ENCODE measurements at places on chromosomes 6 and 20. TPM values are rescaled to one million over a fixed set of nuclear protein-coding genes. Genes with fewer than 3 reads are reported as not detected.

Gene GPX5
- total RNA-seq = not detected

Gene GSTA3
- not detected for total RNA-seq

- no peak for DNase-seq
Observed at GRCh38 chr20:61789329-61789728, 276.4 kb downstream of the TAF4 start.

GRCh38 chr6:16257999-16258708, 19.8 kb downstream of the GMPR start:
- no peak for DNase-seq

- no peak for DNase-seq
Observed at GRCh38 chr6:31805939-31806469, 762 bp downstream of the LSM2 start.

DNA sequence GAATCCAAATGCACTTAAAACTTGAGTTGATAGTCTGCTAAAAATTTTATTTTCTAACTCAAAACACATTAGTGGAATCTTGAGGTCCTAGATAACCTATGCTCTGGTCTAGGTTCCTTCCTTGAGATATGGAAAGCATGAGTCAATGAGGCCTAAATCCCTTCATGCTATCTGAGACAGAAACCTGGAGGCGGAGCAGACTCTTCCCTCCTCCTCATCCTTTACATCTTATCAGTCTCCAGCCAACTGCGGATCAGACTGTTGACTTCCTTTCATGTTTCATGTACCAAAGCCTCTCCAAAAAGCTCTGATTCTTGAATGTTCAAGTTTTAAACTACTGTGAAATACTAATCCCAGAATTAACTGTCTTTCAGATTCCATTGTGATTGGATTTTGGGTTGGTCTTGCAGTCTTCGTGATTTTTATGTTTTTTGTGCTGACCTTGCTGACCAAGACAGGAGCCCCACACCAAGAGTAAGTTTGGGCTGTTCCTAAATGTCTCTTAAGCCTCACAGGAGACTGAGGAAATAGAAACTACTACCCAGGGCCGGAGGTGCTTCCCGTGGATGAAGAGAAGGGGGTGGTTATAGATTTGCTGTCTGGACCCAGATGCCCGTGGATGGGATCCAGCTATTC, 29.1 kb downstream of the MRAP2 start:
- DNase-seq = no peak

DNA sequence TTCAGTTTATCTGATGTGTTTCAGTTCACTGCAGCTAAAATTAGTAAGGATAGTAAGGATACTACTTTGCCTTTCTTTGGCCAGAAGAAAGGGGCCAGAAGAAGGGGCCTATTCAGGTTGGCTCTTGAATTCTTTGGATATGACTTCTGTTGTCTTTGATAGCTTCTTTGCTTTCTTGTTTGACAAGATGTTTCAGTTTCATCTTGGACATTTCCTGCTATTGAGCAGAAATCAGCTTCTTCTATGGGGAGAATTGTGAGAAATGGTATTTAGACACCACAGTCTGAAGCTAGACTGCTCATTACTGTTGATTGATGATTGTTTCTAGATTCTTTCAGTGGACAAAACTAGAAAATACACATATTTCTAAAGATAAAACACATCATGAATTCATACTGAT, 23.2 kb downstream of the L3MBTL3 start:
- no peak for DNase-seq

- DNase-seq = no peak
Observed at GRCh38 chr6:156774863-156775405, 2.2 kb upstream of the ARID1B start.

All from mucosa of gallbladder (tissue), 1 donor.